ENCODE measurements at places on chromosomes 12 and 14.
A peak's percentile ranks its signal among the peaks of the same experiment; 100 is the strongest.

GRCh38 chr12:100375038-100375735 lies 18.3 kb downstream of the SLC17A8 start:
- no peak for DNase-seq

DNA sequence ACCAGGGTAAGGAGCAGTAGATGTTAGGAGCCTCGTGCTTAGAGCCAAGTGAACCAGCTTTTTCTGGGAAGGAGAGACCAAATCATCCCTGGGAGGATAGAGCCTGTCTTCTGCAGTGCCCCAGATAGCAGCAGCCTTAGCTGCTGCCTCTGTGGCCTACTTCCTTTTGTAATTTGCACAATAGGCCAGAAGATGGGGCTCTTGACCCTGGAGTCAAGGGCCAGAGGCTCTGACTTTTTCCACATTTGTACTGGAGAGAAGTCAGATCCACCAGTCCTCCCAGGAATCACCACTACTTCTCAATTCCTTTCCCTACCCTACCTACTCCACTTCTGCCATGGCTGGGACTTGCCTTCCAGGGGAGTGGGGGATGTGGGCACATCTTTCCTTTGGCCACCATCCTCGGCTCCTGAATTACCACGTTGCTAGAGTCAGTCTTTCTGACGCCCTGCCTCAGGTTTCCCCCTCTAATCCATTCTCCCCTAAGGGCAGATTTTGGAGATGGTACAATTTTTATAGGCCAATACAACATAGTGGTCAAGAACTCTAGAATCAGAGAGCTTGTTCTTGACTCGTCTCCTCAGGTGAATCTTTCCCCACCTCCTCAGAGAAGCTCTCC lies 3.3 kb upstream of the SLC4A8 start:
- DNase-seq, result peak; percentile 5

GRCh38 chr12:95418142-95418541 lies 55.8 kb upstream of the METAP2 start:
- no peak for DNase-seq

GRCh38 chr12:124336742-124337520 lies 42.0 kb downstream of the RFLNA start:
- no peak for DNase-seq

GRCh38 chr14:50320283-50320682 lies 8.2 kb downstream of the DMAC2L start:
- no peak for DNase-seq

DNA sequence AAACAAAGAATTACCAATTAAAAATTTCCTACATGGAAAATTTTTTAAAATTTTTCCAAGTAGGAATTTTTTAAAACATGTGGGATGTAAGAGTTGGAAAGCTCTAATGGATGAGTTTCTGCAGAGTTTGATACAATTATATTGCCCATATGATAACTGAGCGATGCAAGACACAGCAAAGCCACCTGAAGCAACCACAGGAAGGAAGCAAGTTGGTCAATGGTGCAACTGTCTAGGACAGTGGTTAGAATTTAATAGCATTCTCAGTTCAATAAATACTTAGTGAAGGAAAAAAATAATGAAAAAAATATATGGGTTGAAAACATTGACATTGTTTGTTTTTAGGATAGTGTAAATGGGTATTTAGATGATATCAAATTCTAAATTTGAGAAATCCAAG lies 178.6 kb upstream of the GARIN2 start:
- DNase-seq, result no peak

- DNase-seq, result no peak
Measured at GRCh38 chr14:23903442-23903841, 50.1 kb upstream of the DHRS4 start.

GRCh38 chr14:53842938-53843337 lies 113.7 kb downstream of the BMP4 start:
- no peak for DNase-seq

GRCh38 chr12:40953076-40953475 lies 235.0 kb upstream of the PDZRN4 start:
- DNase-seq, result no peak

All from activated naive CD4-positive, alpha-beta T cell (primary cell).